Upper lobe of left lung (tissue), 6 donors: ENCODE measurements at places on chromosomes 11 and 22.
A peak's percentile ranks its signal among the peaks of the same experiment; 100 is the strongest.

- peaks cover 7% of the 10 kb centered on the region for H3K4me1 ChIP-seq
- H3K4me3 ChIP-seq: no peak overlapping the region
- H3K27ac ChIP-seq: peak overlapping the region; percentile 76
- H3K27me3 ChIP-seq: no peaks in the 10 kb centered on the region
Measured at GRCh38 chr22:24060375-24060788, 49.3 kb downstream of the CABIN1 start.

DNA sequence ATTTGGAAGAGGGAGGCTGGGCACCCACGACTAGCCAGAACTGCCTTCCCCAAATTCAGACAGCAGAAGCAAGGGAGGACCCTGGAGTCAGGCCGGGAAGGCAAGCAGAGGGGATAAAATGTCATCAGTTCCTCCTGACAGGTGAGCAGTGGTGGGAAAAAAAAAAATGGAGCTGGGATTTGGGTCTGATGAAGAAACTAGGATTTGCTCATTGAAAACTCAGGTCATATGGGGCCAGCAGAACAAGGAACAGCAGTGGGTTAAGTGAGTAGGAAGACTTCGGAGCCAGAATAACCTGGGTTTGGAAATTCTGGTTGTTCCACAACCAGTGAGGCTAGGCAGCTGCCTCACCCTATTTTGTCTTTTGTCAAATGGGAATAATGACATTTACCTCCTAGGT lies 28.9 kb upstream of the DRD2 start:
- H3K27ac ChIP-seq: no peak overlapping the region
- no peaks in the 10 kb centered on the region for H3K4me1 ChIP-seq
- no peaks in the 10 kb centered on the region for H3K36me3 ChIP-seq
- no peaks in the 10 kb centered on the region for H3K27me3 ChIP-seq
- DNase-seq: no peak

DNA sequence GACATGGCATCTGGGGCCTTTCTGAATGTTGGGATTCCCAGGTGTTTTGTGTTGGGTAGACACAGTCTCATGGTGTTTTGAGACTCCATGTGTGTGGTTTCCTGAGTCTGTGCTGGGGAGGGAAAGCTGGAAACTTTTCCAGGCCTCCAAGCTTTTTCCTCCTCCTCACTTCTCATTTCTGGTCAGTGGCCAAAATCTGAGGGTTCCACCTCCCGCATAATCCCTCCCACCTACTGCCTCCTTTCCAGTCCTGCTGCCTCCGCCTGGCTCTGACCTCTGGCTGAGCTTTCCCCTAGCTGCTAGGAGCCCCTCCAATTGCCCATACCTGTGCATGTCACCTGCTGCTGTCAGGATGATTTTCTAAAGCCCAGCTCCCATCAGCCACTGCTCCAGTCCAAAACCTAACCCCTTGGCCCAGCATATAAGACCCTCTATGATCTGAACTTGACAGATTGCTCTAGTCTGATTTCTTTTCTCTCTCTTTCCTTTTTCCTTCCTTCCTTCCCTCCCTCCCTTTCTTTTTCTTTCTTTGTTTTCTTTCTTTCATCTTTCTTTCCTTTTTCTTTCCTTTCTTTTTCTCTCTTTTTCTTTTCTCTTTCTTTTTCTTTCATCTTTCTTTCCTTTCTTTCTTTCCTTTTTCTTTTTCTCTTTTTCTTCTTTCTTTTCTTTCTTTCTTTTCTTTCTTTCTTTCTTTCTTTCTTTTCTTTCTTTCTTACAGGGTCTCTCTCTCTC lies 51.4 kb upstream of the NECTIN1 start:
- H3K4me1 ChIP-seq: no peaks in the 10 kb centered on the region
- DNase-seq: no peak
- H3K27ac ChIP-seq: no peak overlapping the region
- no peaks in the 10 kb centered on the region for H3K36me3 ChIP-seq
- H3K4me3 ChIP-seq: no peak overlapping the region

GRCh38 chr22:39097098-39098020 lies at the start of gene APOBEC3H:
APOBEC3H (plus strand) TSS chr22:39097244; CDS start chr22:39100279, 3,035 bp downstream.
- H3K27me3 ChIP-seq: no peaks in the 10 kb centered on the region
- no peak within 1 kb of the TSS for H3K4me3 ChIP-seq
- peak; percentile 44 for DNase-seq
- no peaks in the 10 kb centered on the region for H3K36me3 ChIP-seq
- H3K27ac ChIP-seq: peak within 1 kb of the TSS; percentile 80

GRCh38 chr11:9664276-9665171 lies 647 bp downstream of the SWAP70 start:
- peaks cover 10% of the 10 kb centered on the region for H3K4me1 ChIP-seq
- peak; percentile 36 for DNase-seq
- H3K4me3 ChIP-seq: peak overlapping the region; percentile 73
- H3K27ac ChIP-seq: peak overlapping the region; percentile 99
